ENCODE measurements at places on chromosomes 3 and 15. TPM values are rescaled to one million over a fixed set of nuclear protein-coding genes. Genes with fewer than 3 reads are reported as not detected.

The KBTBD12 gene
- not detected for total RNA-seq

The PLA2G4E gene
- not detected for total RNA-seq

The STIMATE gene
- total RNA-seq: 13.8 TPM

The ATG7 gene
- 44.2 TPM for total RNA-seq

The CERS3 gene
- not detected for total RNA-seq

The SLC22A14 gene
- not detected for total RNA-seq

The TM6SF1 gene
- total RNA-seq: 4.2 TPM

The IL16 gene
- total RNA-seq: 0.34 TPM

The ELL3 gene
- total RNA-seq: 2.2 TPM

The NSMCE3 gene
- total RNA-seq: 10.1 TPM

The DUOXA2 gene
- not detected for total RNA-seq

The PPP4R2 gene
- 18.7 TPM for total RNA-seq

The RTP1 gene
- total RNA-seq: not detected

The STRC gene
- not detected for total RNA-seq

The CACNA2D2 gene
- 0.17 TPM for total RNA-seq

The CLEC3B gene
- total RNA-seq: 23.4 TPM

The CAMKV gene
- total RNA-seq: not detected

The LRTM1 gene
- not detected for total RNA-seq

The SI gene
- total RNA-seq: not detected

The GABRR3 gene
- total RNA-seq: not detected

The PRTG gene
- 4.2 TPM for total RNA-seq

The GOLGA6D gene
- total RNA-seq: not detected

The FBLN2 gene
- 15.9 TPM for total RNA-seq

The GPR149 gene
- total RNA-seq: not detected

The TRH gene
- not detected for total RNA-seq

The RGMA gene
- total RNA-seq: 5.7 TPM

The MAP1A gene
- 18.7 TPM for total RNA-seq

The GOLGA8T gene
- not detected for total RNA-seq

The ARRDC4 gene
- 6.5 TPM for total RNA-seq

The C3orf52 gene
- total RNA-seq: 1.6 TPM

The ZNF774 gene
- total RNA-seq: 0.67 TPM

The TLR9 gene
- under 0.01 TPM for total RNA-seq

The SCAANT1 gene
- not detected for total RNA-seq

The CADPS gene
- total RNA-seq: 0.50 TPM

The NAA50 gene
- 153 TPM for total RNA-seq

The GOLGA6L22 gene
- total RNA-seq: not detected

The C3orf33 gene
- 2.0 TPM for total RNA-seq

The SNAP23 gene
- total RNA-seq: 43.9 TPM

Data from bronchus fibroblast of lung (primary cell).